ENCODE measurements at places on chromosomes 5 and 9.

- DNase-seq, result no peak
Measured at GRCh38 chr5:2259494-2260107, 376.9 kb upstream of the IRX4 start.

DNA sequence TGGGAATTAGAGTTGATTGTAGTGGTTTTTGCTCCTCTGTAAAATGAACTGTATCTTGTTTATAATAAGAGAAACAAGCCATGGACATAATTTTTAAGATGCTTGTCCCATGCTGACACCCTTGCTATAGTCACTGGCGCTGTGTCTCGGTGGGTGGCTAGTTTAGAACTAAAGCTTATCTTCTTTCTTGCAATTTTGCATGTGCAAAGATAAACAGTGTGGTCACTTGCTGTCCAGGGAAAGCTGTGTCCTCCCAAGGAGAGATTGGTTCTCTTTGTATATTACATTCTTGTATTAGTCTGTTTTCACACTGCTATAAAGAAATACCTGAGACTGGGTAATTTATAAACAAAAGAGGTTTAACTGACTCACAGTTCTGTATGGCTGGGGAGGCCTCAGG lies 143.8 kb downstream of the MELK start:
- DNase-seq, result no peak

GRCh38 chr5:25858019-25858418 lies 1180.4 kb downstream of the CDH9 start:
- no peak for DNase-seq

GRCh38 chr5:33346534-33346933 lies 94.2 kb upstream of the TARS1 start:
- DNase-seq, result no peak

- no peak for DNase-seq
Measured at GRCh38 chr9:16673171-16673570, 197.3 kb downstream of the BNC2 start.

DNA sequence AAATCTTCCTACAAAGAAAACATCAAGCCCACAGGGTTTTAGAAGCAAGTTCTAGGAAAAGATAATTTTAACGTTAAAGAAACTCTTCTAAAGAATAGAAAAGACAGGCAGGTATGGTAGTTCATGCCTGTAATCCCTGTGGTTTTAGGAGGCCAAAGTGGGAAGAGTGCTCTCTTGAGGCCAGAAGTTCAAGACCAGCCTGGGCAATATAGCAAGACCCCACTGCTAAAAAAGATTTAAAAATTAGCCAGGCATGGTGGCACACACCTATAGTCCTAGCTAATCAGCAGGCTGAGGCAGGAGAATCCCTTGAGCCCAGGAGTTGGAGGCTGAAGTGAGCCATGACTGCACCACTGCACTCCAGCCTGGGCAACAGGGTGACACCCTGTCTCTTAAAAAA lies 193.3 kb downstream of the MLLT3 start:
- no peak for DNase-seq

GRCh38 chr9:74348777-74349176 lies 148.4 kb upstream of the RORB start:
- DNase-seq, result no peak

Data from CD4-positive, alpha-beta T cell treated with Interleukin-21 for 1 hour (primary cell).